ENCODE measurements at places on chromosomes 1 and 21. TPM values are rescaled to one million over a fixed set of nuclear protein-coding genes. Genes with fewer than 3 reads are reported as not detected.
A peak's percentile ranks its signal among the peaks of the same experiment; 100 is the strongest.

The FAM43B gene
- total RNA-seq, result under 0.01 TPM

DNA sequence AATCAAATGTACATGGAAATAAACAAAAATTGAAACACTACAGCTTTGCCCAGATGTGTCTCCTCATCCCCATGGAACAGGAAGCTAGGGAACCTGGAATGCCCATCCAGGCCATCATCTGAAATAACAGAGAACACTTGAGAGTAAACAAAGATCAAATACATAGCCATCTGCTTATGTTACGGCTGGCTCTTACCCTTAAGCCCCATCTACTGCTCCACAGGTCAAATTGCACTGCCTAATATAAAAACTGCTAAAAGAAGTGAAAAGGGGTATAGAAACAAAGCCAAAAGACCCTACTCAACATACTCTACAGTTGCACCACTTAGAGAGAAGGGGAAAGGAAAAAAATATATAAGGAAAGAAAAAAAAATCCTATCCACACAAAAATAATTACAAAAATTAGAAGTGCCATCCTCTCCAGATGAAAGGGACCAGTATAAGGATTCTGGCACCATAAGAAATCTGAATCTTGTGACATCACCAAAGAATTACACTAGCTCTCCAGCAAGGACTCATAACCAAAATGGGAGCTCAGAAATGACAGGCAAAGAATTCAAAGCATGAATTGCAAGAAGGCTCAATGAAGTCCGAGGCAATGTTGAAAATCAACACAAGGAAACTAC lies 26.9 kb downstream of the OR6Y1 start:
- DNase-seq, result no peak

GRCh38 chr1:178310685-178311105 lies 186.1 kb downstream of the CLEC20A start:
- peak; percentile 58 for DNase-seq

GRCh38 chr21:33971492-33972013 lies 55.9 kb upstream of the ATP5PO start:
- no peak for DNase-seq

The SIPA1L2 gene
- 6.9 TPM for total RNA-seq

GRCh38 chr21:16642353-16642752 lies 870.5 kb upstream of the CXADR start:
- DNase-seq, result no peak

DNA sequence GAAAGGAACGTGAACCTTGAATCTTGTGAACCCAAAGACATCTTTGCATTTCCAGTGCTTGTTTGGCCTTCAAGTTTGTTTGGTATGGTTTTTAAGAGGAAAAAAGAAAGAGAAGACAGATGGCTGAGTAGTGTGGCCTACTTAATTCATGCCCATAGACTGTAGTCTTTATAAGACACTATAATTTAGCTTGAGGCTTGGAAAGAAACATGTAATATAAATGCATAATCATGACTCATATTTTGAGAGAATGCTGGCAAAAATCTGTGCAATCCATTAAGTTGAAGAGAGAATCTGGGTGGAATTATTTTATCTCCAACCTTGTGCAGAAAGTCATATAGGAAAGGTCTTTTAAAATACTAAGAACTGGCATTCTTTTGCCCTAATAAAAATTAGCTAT lies 179.3 kb downstream of the SIPA1L2 start:
- DNase-seq, result no peak

GRCh38 chr1:247288341-247288740 lies 32.5 kb downstream of the VN1R5 start:
- no peak for DNase-seq

GRCh38 chr1:30612536-30613065 lies 110.8 kb downstream of the MATN1 start:
- no peak for DNase-seq

DNA sequence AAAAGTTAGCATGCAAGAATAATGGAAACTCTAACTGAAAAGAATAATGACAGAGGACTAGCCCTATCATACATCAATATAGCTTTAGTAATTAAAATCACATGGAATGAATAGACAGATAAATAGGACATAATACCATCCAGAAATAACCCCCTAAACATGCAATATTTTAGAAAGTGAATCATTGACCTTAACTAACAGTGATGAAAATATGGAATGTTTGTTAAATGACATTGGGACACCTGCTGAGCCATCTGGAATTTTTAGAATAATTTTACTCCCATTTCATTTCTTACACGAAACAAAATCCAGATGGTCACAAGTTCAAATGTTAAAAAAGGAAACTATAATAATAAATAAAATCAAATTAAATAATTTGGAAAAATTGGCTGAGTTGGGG lies 53.1 kb upstream of the FMO3 start:
- DNase-seq, result no peak

DNA sequence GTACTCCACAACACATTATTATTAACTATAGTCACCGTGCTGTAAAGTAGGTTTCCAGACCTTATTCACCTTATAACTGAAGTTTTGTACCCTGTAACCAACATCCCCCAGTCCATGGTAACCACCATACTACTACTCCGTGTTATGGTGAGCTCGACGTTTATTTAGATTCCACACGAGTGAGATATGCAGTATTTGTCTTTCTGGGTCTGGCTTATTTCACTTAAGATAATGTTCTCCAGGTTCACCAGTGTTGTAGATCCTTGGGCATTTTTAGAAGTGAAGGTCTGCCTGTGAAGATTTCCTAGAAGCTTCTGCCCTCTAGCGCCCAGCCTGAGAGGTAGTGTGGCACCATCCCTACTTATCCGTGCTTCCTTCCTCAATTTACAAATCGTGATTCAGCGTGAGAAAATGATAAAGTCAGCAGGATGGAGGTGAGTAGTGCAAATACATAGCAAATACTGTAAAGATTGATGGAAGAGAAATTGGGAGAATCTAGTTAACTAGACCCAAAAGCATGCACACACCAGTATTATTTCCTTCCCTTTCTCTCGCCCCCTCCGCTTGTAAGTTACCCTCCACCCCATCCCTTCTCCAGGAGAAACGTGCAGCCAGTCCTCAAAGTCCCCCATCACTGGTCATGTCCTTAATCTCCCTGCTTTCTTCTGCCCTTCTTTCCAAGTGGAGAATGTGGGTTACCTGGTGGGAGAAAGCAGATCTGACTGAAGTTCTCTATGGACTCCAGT lies 36.0 kb upstream of the DISC1 start:
- DNase-seq, result peak; percentile 46

DNA sequence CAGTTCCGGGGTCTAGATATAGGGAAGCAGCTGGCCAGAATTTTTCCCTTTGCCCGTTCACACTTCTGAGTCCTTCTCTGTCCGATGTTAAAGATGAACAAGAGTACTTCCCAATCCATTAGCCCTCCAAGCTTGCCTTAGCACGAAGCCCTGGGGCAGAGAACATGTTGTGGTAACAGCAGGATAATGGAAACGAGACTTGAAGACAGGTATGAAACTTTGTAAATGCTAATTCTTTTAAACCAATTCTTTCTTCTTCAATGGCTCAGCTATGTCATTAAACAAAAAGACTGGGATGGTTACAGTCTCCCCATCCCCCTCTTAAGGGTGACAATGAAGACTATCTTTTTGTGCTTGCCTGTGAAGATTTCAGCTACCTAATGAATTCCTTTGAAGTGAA lies 218.5 kb downstream of the PLA2G4A start:
- DNase-seq, result no peak

- DNase-seq, result no peak
These were observed 18.6 kb downstream of the USP24 start for GRCh38 chr1:55196433-55197035.

DNA sequence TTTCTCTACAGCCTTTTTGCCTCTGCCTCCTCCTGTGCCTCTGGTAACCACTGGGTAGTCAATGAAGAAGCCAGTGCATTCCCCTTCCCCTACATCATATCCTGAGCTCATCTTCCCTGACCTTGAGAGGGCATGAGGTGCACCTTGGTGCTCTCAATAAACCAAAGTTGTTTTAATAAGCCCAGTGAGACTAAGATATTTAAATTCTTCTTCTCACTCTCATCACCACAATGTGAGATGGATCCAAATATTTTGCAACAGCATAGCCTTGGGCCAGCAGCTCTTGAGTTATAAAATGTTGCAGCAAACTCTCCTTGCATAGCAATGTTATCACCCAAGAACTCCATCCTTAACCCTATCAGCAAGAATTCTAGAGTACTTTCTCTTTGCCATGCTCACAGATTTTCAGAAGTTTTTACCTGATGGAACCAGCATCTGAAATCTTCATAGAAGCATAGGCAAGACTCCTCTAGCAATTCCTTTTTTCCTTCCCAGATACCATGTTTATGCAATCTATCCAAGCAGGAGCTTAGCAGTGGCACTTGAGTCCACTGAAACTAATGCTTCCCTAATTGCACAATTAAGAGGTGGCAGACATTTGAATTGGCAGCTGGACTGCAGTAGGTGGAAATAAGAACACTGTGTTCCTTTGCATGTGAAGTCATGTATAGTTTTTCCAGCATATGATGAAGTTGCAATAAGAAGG lies 36.8 kb downstream of the CDC7 start:
- DNase-seq, result peak; percentile 87

Measured in osteoblast (primary cell).